AG04450 (cell line): ENCODE measurements at places on chromosomes 3 and 15.

DNA sequence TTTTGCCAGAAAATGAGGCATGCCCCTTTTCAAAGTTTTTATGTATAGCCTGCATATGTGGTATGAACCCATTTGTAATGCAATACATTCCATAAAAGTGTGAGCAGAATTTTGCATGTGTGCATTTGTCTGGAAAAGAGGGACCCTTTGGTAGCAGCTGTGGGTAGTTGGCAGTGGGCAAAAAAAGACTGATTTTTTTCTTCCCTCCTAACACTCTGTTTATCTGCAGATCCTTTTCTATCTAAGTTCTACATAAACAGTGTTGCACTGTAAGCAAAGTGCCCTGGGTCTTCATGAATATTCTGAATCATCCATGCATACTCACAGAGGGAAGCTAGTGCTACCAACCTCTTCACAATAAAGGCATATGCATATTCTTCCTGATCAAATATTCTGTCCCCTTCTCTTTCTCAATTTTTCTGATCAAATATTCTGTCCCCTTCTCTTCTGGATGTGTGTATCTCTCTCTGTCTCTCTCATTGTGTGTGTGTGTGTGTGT is 211.2 kb upstream of the EIF1B start:
- no peak for DNase-seq

- no peak for DNase-seq
These were observed 320.4 kb downstream of the CTNNB1 start for GRCh38 chr3:41519746-41520145.

GRCh38 chr15:38514601-38515000 is 50.0 kb downstream of the RASGRP1 start:
- no peak for DNase-seq

DNA sequence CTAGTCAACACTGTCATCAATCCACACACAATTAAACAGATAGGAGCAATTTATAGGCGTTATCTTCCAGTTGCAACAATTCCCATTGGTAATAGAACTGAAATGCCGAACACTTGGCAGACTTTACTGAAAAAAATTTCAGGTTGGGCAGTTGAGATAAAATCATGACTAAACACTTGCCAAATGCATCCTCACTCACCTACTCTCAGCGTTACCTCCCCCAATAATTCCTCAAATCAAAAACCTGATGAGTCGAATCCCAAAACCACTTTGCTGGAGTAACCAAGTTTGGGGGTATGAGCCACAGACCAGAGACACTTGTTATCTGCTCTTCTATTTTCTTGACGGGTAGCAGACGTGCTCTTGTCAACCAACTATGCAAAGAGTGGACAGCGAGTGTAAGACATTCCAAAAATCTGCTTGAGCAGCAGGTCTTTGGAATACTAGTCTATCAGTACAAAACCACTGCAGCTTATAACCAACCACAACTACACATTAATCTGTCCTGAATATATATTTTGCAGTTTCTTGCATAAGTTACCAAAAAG is 30.3 kb downstream of the PPP1R2 start:
- DNase-seq: no peak

DNA sequence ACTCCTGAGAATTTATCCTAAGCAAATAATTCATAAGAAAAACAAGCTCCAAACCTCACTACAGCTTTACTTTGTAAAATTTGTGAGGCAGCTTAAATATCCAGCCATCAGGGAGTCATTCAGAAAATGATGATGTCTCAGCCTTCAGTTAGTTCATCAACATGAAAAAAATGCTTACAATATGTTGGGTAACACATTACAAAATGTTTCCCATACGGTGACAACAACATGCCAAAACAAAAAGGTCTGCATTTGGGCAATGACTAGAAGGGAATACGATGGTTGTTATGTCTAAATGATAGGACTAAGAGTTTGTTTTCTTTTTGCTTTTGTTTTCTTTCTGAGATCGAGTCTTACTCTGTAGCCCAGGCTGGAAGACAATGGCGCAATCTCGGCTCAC is 47.0 kb upstream of the CFAP161 start:
- no peak for DNase-seq

- no peak for DNase-seq
These were observed 36.7 kb upstream of the CP start for GRCh38 chr3:149258298-149258697.

DNA sequence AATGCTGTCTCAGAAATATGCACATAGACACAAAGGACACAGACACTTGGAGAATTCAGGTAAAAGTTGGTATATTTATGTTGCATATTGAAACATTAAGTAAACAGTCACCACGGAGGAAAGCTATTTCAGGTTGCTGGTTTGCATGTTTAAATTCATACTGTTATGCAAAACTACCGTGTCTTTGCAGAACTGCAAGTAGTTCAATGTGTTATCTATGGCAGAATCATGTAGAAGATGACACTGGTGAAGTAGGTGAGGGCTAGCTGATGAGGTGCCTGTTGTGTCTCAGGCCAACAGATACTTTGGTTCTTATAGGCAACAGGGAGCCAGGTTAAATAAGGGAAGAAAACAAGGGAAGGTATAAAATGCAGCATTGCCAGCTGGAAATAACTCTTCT is 511.3 kb downstream of the DIPK2A start:
- DNase-seq: no peak

GRCh38 chr3:32041316-32041715 is 59.8 kb downstream of the ZNF860 start:
- no peak for DNase-seq

GRCh38 chr15:84934942-84935729 is 46.5 kb upstream of the PDE8A start:
- no peak for DNase-seq

GRCh38 chr3:159030138-159030670 is 228.3 kb downstream of the MFSD1 start:
- no peak for DNase-seq

GRCh38 chr15:46312133-46312740 is 677.4 kb downstream of the SQOR start:
- DNase-seq: peak; percentile 2

DNA sequence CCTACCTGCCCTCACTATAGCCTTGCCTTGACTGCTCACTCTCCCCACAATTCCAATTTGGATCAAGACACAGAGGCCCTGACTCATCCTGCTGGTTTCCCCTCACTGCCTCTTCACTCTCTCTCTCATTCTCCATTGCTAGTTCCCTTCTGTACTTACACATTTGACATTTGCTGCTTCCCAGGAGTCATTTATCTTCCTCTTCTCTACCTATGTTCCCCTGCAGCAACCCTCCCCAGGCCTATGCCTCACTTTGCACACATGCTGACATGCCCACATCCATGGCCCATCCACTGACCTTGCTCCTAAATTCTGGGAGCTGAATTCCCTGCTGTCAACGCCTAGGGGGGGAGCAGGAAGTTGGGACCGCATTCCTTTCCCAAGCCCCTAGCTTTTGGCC is 82.2 kb downstream of the SRGAP3 start:
- DNase-seq: no peak

DNA sequence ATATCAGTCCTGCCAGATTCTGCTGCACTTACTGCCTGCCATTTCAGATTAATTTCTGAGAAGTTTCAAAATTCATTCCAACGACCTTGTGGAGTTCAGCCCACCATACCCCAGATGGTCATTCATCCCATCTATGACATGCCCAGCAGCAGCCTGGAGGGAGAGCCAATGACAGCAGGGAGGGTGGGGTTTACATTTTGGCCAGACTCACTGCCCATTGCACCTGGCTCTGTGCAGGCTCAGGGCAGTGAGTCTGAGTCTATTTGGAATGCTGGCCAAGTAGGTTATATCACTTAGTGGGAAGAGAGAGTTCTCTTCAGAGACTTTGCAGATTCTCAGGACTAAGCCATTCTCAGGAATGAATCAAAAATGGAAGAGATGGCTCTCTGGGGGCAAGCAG is 21.5 kb downstream of the SRPRB start:
- DNase-seq: no peak

DNA sequence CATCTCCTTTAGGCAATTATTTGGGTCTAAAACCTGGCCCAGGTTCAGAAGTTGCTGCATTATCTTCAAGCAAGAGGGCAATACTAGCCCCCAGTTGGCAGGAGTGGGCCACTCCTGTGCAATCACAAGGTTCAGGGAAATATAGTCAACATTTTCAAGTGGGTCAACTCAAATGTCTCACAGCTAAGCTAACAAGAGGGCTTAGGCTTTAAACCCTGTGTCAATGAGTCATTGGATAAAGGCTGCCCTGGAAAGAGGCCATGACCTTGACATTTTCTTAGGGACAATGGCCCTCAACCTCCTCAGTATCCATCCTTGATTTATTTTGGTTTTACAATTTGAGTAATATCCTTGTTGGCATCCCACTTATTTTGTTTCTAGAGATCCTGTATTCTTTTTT is 73.5 kb upstream of the DCP1A start:
- no peak for DNase-seq

- DNase-seq: no peak
These were observed 303.9 kb downstream of the GAP43 start for GRCh38 chr3:115927197-115927596.

GRCh38 chr15:68819495-68820294 is 1.0 kb downstream of the ANP32A start:
- no peak for DNase-seq

- DNase-seq: no peak
These were observed 45.3 kb downstream of the DGKG start for GRCh38 chr3:186316666-186317260.

- DNase-seq: no peak
These were observed 84.0 kb upstream of the SKOR1 start for GRCh38 chr15:67741308-67741707.

- no peak for DNase-seq
These were observed 46.5 kb upstream of the SCN5A start for GRCh38 chr3:38696034-38696433.

DNA sequence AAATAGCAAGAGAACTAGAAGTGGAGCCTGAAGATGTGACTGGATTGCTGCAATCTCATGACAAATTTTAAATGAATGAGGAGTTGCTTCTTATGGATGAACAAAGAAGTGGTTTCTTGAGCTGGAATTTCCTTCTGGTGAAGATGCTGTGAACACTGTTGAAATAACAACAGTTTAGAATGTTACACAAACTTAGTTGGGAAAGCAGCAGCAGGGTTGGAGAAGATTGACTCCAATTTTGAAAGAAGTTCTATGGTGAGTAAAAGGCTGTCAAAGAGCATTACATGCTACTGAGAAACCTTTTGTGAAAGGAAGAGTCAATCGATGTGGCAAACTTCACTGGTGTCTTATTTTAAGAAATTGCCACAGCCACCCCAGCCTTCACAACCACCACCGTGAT is 220.9 kb upstream of the LRRFIP2 start:
- no peak for DNase-seq

GRCh38 chr15:36632226-36632625 is 52.8 kb downstream of the CDIN1 start:
- no peak for DNase-seq

GRCh38 chr3:100106094-100106493 is 8.2 kb downstream of the FILIP1L start:
- DNase-seq: no peak

DNA sequence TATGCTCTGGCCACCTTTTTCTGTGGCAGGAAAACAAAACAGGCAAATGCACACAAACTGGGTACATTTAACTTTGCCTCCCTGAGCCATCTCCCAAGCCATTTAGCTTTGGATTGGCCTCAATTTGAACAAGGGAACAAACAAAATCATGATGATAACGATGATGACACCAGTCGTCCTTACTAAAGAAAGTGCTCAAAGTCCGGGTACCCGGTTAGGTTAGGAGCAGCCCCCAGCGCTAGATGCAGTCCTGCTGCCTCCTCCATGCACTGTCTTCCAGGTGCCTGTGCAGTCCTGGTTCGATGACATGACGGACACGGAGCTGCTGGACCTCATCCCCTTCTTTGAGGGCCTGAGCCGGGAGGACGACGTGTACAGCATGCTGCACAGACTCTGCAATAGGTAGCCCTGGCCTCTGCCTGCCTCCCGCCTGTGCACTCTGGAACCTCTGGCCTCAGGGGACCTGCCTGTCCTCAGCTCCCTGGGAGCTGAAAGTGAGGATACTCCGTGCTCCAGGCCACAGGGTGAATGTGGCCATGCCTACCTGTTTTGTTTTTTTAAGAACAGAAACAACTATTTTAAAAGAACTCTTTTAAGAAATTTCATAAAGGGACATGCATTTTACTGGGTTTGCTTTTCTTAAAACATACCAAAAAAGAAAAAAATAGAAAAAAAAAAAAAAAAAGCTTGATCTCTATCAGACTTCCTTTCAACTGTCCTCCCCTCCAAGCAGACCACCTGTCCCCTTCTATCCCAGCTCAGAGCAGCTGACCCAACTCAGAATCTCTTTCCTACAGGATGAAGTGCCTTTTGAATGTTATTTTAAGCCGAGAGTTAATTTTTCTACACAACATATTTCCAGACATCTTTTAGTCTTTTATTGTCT is 9.9 kb upstream of the VILL start:
- DNase-seq: no peak

- no peak for DNase-seq
These were observed 158.0 kb downstream of the CTNNB1 start for GRCh38 chr3:41357271-41357670.

DNA sequence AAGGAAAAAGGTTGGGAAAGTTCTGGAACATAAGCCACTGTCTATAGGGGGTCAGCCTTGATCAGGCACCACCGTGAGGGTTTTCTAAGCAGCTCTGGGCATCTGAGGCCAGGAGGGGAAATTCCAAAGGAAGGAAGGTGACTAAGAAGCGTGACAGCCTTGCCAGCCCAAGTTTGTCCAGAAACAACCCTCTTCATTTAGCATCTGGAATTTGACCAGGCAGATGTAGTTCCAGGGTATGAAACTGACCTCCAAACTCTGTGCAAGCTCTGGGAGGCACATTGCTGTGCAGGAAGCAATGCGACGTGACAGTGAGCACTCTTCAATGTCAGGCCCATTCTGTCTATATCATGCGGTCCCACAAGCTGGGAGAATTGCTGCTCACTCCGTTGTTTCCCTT is 85.4 kb upstream of the TPM1 start:
- no peak for DNase-seq

GRCh38 chr3:25582242-25582641 is 82.5 kb downstream of the TOP2B start:
- peak; percentile 71 for DNase-seq

GRCh38 chr3:152291649-152292066 is 22.9 kb downstream of the MBNL1 start:
- DNase-seq: no peak

DNA sequence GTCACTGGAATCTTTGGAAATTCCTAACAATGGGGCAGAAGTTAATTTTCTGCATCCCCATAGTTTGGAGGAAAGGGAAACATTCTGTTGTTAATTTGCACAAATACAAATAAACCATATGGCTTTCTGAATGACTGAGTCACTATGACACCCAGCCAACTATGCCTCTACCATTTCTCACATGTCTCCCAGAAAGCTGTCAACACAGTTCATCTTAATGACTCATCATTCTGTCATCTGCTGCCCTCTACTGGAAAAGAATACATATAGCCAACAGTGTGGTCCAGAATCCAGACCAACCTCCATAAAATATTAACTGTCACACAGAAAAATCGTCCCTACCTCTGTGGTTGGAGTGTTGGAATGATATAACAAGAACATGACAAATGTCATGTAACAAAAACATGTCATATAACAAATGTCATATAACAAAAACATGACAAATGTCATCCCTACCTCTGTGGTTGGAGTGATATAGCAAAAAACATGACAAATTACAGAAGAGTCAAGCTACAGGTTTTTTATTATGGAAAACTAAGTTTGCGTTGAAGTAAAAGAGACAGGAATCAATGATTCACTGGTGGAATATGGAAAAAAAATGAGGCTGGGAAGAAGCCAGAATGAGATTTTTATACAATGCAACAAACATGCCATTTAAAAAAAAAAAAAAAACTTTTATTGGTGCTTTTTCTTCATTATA is 47.7 kb upstream of the GYG1 start:
- DNase-seq: peak; percentile 41

- DNase-seq: no peak
These were observed 29.1 kb downstream of the CHST14 start for GRCh38 chr15:40499931-40500330.
